Spinal cord (tissue), 10 donors: ENCODE measurements at places on chromosomes 13 and 19. TPM values are rescaled to one million over a fixed set of nuclear protein-coding genes. Genes with fewer than 3 reads are reported as not detected.

DNA sequence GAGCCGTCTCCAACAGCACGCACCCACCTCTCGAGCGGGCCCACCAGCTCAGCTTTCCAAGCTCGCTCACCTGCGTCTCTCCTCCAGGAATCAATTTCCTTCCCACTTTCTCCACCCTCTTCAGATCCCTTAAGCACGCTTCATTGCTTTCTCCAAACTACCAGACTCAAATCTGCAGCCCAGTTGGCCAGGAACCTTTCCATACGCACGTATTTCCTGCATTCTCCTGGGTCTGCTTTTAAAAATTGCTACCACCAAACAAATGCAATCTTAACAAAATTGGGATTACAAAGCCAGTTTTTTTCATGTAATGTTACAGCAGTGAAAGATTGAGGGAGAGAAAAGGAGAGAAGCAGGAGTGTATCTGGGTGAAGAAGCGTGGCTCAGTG, 1.5 kb downstream of the ENOX1 start:
- no peak for DNase-seq

GRCh38 chr13:31435536-31435935, 235.8 kb downstream of the B3GLCT start:
- no peak for DNase-seq

- DNase-seq = peak; percentile 30
Observed at GRCh38 chr19:43784981-43785808, 4.4 kb upstream of the KCNN4 start.

DNA sequence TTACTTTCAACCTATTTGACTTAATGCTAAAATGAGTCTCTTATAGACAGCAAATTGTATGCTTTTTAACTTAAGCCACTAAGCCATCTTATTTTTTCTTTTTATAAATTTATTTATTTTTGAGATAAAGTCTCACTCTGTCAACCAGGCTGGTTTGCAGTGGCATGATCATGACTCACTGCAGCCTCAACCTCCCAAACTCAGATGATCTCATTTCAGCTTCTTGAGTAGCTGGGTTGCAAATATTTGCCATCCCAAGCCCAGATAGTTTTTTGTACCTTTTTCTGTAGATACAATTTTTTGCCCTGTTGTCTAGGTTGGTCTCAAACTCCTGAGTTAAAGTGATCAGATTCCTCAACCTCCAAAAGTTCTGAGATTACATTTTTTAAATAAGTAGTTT, 27.1 kb downstream of the ZNF714 start:
- no peak for DNase-seq

- DNase-seq = no peak
Observed at GRCh38 chr13:110912651-110913051, 2.2 kb downstream of the ANKRD10 start.

Gene SLC25A41
- polyA plus RNA-seq = 5.6 TPM

Gene PLIN5
- 18.5 TPM for polyA plus RNA-seq

Gene RB1
- 46.4 TPM for polyA plus RNA-seq
